Inflammatory macrophage treated with lipopolysaccharide for 1 hour (primary cell): ENCODE measurements at places on chromosomes 2 and 18.

- DNase-seq: no peak
Observed at GRCh38 chr18:7645756-7646155, 78.6 kb downstream of the PTPRM start.

GRCh38 chr18:12933327-12933726, 14.5 kb upstream of the SEH1L start:
- no peak for DNase-seq

DNA sequence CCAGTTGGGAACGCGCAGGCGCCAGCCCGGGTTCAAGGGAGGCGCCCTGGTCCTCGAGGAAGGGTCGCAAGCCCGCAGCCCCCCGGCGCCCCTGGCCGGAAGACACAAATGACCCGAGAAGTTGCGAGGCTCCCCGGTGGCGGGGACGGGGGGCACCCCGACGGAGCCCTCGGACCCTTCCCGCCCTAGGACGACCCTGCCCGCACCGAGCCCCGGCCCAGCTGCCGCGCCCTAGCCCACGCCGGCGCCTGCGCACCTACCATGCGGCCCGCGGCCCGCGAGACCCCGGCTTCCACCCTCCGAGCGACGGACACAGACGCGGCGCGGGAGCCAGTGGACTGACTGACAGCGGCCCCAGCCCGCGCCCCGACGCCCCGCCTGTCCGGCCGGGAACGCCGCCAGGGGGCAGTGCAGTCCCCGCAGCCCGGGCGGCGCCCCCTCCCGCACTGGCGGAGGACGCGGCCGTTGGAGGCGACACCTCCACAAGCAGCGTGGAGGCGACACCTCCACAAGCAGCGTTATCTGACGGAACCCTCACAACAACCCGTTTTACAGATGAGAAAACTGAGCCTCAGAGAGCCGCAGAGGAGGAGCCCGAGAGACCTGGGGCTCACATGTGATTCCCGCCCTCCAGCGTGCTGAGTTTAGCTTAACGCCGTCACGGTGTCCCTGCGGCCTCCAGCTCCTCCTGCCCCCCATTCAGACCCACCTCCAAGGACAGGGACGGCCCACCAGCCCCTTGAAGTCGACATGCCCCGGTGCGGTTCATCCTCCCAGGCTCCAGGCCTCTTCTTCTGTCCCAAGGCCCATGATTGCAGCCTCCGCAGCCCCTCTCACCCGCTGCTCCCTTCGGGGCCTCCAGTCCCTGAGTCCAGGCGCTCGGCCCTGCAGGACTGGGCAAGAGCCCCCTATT, at the start of gene NMUR1:
NMUR1 (minus strand) TSS at position 347 of the 913 bp plus-strand sequence; CDS start at position 263, 84 bp downstream.
- DNase-seq: no peak

DNA sequence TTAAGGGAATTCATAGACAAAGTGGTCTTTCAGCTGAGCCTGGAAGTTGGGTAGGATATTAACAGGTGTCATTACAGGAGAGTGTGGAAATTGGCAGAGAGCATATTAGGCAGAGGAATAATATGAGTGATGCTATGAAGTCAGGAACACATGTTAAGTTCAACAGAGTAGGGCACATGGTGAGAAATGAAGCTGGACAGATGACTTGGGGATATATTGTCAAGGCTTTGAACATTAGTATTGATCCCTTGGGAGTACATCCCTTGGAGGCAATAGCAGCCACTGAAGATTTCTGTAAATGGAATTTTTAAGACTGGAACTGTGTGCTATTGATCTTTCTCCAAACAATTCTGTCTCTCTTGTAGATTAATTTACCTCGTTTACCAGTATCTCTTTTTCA, 170.7 kb downstream of the SCG2 start:
- no peak for DNase-seq

DNA sequence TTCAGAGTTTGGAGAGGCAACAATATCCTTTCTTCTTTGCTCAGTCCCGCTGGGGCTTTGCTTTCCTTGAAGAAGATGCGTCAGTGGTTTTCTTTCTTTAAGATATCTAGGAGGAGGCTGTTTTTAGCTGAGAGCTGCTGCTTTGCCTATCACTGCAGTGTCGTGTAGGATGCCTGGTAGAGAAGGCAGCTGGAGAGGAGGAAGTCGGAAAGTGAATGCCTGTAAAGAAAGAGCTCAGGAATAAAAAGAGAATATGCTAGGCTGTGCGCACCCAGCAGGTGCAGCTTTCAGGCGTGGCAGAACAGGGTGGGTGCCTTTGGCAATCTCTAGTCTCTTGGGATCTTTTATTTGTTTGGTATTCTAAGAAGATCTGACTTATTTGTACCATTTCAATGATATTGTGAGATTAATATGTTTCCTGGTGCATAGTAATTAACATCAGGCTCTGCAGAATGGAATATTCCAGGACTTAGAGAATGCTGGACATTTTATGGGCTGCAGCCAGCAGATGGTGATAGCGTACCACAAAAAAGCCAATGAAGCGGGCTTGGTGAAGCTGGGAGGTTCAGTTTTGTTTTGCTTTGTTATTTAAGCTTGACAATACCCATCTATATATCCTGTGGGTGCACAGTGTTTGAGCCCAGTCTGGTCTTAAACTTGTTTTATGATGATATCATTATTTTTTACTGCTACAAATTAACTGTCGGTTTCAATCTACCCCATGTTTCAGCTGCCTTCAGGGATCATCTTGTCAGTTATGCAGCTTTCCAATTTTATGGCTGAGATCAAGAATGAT, 34.9 kb downstream of the CAVIN2 start:
- peak; percentile 42 for DNase-seq

DNA sequence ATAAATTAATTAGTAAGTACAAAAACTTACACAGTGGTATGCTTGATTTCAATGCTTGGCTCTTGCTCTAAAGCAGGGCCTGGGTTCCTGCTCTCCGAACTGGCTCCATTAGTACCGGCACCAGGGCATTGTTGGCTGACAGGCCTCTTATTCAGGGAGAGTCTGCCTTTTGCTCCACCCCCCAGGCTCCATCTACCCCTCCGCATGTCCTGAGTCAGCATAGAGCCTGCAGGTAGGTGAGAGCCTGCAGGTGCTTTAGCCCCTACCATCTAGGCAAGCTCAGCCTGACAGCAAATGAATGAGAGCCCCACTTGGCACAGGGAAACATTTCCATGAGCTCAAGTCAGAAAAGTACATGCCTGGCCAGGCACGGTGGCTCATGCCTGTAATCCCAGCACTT, 35.1 kb upstream of the EFHD1 start:
- DNase-seq: no peak

- no peak for DNase-seq
Observed at GRCh38 chr18:79405019-79405780, 9.5 kb downstream of the NFATC1 start.
